T-cell (primary cell): ENCODE measurements at places on chromosomes 7 and 10.

GRCh38 chr7:20352573-20353306 is 22.0 kb downstream of the ITGB8 start:
- no peak for DNase-seq

DNA sequence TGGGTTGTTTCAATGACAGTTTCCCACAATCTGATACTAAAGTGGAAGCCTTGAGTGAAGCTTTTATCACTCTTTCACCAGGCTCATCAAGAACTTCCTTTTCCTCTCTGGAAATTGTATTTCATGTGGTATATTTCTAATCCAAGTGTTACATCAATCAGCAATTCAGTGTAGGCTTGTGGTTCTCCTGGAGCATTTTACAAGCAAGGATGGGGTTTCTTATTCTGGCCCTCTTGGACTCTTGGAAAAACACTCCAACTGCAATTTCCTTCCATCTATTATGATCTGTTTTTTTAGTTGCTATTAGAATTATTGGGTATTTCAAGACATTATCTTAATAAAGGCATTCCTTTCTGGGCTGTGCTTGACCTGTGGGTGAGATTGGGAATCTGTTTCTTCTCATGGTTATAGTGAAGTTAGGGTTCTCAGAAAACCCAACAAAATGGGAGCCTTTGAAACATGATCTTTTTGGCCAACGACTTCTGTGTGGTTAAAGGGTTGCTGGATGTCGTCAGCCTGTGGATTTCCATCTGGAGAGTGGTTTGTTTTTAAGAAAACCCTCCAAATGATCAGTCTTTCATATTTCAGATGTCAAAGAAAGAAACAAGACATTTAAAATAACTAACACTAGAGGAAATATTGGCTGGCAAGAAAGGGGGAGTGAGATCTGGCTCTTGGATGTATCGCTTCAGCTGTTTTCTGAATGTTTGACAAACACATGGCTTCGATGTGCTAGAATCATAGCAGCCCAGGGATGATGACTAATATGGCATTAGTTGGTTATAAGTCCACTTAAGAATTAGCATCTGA is 540.2 kb downstream of the LRMDA start:
- DNase-seq, result no peak

DNA sequence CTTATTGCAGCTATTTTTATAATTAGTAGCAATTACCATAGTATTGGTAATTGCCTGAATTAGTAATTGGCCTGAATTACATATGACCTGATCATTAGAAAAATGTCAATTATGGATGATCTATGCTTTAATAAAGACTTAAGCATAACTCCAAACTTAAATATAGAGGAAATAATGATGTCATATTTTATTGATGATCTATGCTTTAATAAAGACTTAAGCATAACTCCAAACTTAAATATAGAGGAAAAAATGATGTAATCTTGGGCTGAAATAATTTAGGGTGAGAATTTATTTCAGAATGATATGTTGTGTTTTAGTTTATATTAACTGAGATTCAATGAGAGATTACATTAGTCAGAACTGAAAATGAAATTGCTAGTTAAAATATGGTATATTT is 266.0 kb upstream of the DKK1 start:
- no peak for DNase-seq

DNA sequence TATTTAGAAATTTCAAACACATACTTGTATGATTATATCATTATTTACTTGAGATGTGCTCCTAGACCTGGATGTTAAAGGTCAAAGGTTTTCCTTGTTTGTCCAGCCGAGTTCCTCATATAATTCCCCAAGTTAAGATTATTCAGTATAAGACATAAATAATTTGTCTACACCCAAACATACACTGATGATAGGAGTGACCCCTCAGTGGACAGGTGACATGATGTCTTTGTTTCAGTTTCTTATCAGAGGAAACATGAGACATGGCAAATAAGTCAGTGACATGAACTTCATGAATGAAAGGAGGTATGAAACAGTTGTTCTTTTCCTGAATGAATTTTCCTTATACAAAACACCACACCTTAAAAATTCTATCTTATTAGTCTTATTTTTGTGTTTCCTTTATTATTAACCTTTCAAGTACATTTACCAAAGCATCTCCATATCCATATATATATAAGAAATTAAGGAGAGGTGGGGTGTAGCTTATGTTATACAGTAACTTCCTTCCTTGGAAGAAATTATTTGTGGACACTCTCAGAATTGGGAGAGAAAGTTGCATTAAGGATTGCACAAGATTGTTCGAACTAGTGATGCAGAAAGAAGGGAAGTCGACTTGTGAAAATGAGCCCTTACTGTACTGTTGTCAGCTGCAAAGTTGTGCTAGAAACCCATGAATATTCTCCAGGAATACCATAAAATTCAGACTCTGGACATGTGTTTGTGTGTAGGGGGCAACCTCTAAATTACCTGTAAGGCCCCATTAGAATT is 60.5 kb downstream of the POM121L12 start:
- DNase-seq, result no peak

DNA sequence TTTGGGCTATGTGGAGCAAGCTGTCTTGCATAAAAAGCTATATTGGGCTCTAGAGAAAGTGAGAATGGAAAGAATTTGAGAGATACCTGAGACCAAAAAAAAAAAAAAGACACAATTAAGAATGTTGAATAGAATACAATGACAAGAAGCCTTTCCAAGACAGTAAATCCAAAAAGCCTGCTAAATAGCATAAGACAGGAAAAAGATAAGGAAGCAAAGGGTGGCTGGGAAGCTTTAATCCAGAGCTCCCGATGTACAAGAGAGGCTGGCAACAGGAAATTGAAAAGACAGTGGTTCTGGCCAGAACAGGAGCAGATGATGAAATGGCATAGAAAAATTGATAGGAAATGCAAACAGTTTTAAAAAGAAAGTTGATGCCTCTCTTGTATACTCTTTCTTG is 174.9 kb downstream of the CACNA2D1 start:
- DNase-seq, result no peak
